ENCODE measurements at places on chromosomes 12 and 14.

- DNase-seq: no peak
These were observed 88.6 kb downstream of the RAD51B start for GRCh38 chr14:67908052-67908754.

DNA sequence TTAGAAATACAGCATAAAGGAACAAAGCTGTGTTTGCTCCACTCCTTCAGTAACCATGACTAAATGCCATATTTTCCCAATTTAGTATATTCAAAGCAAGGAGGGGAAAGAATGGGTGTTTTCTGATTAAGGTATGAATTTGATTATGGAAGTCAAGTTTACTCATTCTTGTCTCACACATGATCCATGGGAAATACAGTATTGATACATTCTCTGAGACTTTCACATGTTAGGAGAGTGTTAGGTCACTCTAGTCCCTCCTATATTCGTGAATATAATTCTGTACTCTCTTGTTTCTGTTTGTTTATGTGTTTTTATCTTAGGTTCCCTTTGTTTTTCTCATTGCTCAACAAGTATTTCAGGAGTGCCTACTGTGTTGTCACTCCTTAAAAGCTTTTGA, 42.4 kb downstream of the TTLL5 start:
- DNase-seq: no peak

GRCh38 chr12:53191096-53191884, 10.6 kb upstream of the CSAD start:
- DNase-seq: no peak

DNA sequence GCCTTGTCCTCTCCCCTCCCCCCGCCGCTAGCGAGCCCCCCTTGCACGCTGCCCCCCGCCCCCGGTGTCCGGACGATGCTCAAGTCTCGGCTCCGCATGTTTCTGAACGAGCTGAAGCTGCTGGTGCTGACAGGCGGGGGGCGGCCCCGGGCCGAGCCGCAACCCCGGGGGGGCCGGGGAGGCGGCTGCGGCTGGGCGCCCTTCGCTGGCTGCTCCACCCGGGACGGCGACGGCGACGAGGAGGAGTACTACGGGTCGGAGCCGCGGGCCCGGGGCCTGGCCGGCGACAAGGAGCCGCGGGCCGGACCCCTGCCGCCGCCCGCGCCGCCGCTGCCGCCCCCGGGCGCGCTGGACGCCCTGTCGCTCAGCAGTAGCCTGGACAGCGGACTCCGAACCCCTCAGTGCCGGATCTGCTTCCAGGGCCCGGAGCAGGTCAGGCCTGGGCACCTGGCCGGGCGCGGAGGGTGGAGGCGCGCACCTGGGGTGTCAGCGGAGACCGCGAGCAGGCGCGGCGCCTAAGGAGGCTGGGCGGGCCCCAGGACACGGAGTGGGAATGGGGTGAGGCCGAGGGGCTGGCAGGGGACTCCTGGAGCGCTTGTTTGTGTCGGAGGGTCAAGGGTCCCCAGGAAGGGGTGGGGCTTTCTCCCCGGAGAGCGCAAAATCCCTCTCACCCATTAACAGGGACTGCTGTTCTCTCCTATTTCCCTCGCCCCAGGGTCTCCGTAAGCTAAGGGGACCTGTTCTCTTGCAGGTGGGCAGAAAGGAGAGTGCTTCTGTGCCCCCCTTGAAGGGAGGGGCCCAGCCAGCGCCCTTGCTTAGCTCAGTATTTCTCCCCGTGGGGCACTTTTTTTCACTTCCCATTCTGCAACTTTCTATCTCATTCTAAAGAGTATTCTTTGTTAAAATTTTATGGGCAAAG, 810 bp downstream of the MARCHF9 start:
- peak; percentile 27 for DNase-seq

DNA sequence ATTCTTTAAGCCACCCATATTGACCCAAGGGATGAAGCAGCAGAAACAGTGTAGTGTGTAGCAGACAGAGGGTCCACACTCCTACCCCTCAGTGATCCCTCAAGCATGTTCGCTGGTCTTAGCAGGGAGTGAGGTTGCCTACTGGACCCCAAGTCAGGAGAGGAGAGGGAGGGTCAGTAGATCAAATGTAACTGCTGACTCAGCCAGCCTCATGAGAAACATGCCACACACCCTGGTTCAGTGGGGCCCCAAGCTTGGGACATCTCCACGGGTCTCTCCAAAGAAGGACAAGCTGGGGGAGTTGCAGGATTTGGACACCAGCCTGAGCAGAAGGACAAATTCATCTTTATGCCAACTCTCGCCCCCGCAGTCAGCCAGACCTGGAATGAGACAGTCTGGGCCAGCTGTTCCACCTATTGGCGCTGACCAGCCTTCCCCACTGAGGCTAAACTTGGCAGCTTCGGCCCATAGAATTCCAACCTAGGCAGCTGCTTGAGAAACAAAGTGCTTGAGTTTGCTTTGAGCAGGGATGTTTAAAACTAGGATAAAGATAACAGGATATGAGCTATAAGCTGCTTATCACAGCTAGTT, 66.0 kb upstream of the ACTN1 start:
- DNase-seq: no peak

GRCh38 chr12:43131301-43131700, 420.7 kb downstream of the ADAMTS20 start:
- no peak for DNase-seq

DNA sequence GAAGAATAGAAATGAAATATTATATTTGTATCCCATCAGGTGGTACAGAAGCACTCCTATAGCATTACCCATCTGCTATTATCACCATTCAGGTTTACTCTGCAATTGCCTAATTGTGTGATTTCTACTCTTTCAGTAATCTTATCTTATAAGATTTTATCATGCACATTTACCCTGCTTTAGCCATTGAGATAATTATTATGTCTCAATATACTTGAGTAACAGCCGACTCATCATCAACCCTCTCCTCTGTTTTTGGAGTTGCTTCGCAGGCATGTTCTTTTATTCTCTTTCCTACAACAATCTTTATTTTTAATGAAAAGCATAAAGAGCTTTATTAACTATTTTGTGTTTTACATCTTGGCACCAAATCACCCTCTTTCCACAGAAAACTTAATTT, 419.9 kb downstream of the LRIG3 start:
- no peak for DNase-seq

- no peak for DNase-seq
These were observed 28.5 kb upstream of the PNMA1 start for GRCh38 chr14:73742520-73743238.

DNA sequence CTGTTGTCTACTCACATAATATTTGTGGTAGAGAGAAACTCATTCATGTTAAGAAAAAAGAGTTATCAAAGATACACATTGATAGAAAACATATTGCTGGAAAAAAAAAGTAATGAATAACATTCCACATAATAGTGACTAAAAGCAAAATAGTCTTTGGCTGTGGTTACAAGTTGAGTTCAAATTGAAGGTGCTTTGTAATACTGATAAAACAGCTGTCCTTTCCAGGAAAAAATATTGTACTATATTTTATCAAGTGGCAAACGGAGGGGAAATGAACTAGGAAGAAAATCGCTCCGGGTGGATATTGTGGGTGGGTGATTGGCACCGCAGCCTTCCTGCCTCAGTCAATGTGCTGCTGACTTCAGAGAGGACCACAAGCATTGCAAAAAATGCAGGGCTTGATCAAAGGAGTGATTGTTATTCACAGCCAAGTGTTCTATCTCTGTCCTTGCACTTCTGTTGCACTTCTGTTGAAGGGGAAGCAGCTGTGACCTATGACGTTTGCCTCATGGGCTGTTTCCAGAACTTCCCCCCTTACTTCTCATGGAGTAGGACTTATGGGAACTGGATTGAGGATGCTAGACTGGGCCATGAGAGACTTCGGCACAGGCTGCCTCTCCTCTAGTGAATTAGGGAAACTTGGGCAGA, 114.4 kb downstream of the VRK1 start:
- DNase-seq: no peak

- no peak for DNase-seq
These were observed 220.2 kb downstream of the AEBP2 start for GRCh38 chr12:19659501-19659900.

GRCh38 chr12:53279283-53279869, 11.3 kb downstream of the ESPL1 start:
- no peak for DNase-seq

DNA sequence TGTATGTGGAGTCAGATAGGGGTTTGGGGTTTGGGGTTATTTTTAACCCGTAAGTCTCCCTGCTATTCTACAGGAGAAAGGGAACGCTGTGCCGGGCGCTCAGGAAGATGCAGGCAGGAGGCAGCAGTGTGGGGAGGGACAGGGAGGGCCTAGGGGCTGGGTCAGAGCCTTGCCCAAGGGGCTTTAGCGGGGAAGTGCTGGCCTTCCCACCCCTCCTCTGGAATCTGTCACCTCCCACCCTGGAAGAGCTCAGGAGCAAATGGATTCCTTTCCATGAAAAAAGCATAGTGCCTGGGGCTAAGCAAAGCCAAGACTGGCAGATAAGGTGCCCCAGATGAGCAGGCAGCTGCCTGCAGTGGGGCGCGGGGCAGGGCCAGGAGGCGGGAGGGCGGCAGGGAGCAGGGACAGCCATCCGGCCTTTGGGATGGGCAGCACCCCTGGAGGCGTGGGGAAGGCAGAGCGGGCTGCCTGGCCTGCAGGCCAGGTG, 7.3 kb upstream of the INF2 start:
- DNase-seq: no peak

- DNase-seq: no peak
These were observed 53.3 kb upstream of the NCOR2 start for GRCh38 chr12:124620606-124621295.

GRCh38 chr12:95940514-95940913, 1.9 kb downstream of the CCDC38 start:
- DNase-seq: no peak

GRCh38 chr12:101490286-101490920, 15.3 kb downstream of the SPIC start:
- no peak for DNase-seq

DNA sequence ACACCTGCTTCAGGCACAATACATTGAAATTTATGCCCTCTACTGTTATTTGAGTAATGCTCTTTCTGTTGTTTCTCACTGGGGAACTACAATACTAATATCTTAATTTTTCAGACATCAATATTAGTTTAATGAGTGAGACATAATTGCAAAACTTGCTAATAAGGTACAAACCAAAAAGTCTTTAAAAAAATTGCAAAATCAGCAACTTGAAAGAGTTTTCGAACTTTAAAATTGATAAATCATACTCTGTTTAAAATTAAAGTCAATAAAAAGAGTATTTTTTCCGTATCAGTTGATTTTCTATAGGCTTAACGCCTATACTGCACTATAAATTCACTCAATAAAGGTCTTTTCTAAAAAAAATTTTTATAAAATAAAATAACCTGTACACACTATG, 1735.9 kb upstream of the SEL1L start:
- DNase-seq: no peak

DNA sequence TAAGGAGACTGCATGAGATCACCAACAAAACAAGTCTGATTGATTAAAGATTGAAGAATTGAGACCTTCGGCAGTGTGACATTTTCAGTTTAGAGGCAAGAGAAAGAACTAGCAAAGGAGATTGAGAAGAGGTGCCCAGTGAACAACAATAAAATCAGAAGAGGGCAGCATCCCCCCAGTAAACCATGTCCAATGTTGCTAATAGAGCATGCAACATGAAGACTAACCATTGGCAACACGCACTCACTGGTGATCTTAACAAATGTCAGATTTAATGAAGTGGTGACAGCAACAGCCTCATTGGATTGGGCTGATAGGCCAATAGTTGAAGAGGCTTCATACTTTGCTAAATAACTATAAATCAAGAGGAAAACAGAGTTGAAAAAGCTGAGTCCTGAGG, 20.7 kb upstream of the TAS2R14 start:
- DNase-seq: no peak

DNA sequence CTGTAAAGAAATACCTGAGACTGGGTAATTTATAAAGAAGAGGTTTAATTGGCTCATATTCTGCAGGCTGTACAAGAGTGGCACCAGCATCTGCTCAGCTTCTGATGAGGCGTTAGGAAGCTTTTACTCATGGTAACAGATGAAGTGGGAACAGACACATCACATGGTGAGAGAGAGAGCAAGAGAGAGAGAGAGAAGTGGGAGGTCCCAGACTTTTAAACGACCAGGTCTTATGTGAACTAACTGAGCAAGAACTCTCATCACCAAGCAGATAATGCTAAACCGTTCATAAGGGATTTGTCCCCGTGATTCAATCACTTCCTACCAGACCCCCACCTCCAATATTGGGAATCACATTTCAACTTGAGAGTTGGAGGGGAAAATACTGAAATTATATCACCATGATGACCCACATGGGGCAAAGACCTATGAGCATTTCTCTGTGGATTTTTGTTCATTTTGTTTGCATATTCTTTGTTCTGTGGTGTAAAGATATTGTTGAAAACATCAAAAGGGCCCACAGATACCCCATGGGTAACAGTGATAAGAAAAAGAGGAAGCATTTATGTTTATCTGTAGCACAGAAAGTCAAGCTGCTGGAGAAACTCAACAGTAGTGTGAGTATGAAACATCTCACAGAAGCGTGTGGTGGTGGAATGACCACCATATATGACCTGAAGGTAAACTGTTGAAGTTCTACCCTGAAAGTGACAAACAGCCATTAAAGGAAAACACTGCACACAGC, 135.2 kb upstream of the PDE3A start:
- DNase-seq: no peak

- no peak for DNase-seq
These were observed 47.2 kb upstream of the GARIN6 start for GRCh38 chr12:99600388-99600787.

DNA sequence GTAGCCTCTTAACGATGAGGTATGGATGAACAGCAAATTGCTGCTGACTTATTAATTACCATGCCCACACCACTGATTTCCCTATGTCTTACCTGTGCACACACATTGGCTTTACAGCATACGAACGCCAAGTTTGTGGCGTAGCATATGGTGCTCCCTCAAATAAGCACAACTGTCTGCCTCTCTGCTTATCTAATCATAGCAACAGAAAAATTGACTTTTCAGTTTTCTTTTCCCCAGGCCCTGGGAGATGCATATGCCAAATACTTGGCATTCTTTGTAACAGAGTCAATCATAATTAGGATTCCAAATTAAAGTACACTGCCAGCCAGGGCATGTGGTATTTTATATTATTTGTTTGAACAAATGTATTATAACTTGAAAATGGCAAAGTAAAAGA, 625.5 kb downstream of the DIO2 start:
- DNase-seq: no peak

GRCh38 chr12:85836197-85837090, at the start of gene RASSF9:
Gene RASSF9 (minus strand): TSS chr12:85836409. CDS start chr12:85836201, 208 bp downstream.
- DNase-seq: no peak

- DNase-seq: no peak
These were observed 36.2 kb upstream of the GNG2 start for GRCh38 chr14:51824191-51824590.

- DNase-seq: no peak
These were observed 855.2 kb downstream of the FSCB start for GRCh38 chr14:43651896-43652295.

- DNase-seq: no peak
These were observed 30.9 kb downstream of the TDP1 start for GRCh38 chr14:89986462-89987160.

DNA sequence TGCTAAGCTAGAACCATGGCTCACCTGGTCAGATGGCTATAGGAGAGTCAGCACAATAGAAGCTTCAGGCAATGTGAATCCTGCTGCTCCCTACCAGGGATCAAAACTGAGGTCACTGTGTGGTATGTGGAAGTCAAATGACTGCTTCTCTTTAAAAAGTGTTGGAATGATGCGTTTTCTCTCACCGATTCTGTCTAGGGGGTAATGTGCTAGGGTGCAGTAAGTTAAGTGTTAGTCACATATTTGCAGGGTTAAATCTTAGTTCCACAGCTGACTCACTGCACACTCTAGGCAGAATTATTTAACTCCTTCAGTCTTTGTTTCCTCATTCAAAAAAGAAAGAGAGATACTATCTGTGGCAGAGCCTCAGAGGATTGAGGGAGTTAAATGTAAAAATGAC, 696.6 kb downstream of the DIO2 start:
- no peak for DNase-seq
